ENCODE measurements at places on chromosomes 7 and 10. TPM values are rescaled to one million over a fixed set of nuclear protein-coding genes. Genes with fewer than 3 reads are reported as not detected.
A peak's percentile ranks its signal among the peaks of the same experiment; 100 is the strongest.

DNA sequence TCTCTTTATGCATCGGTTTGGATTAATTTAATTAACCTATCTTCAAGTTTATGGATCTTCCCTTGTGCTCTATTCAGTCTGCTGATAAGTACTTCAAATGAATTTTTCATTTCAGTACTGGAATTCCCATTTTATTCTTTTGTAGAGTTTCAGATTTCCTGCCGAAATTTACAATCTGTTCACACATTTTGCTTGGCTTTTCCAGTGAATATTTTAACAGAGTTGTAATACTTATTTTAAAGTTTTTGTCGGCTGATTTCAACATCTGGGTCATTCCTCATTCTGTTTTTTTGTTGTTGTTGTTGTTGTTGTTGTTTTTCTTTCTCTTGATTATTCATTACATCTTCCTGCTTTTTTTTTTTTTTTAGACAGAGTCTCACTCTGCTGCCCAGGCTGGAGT lies 89.9 kb upstream of the KCNMA1 start:
- H3K36me3 ChIP-seq = no peaks in the 10 kb centered on the region
- H3K27ac ChIP-seq = no peak overlapping the region
- no peaks in the 10 kb centered on the region for H3K4me1 ChIP-seq
- H3K27me3 ChIP-seq = peaks cover 2% of the 10 kb centered on the region
- no peak for DNase-seq

GRCh38 chr10:26741368-26741767 lies 43.9 kb downstream of the PDSS1 start:
- peaks cover 96% of the 10 kb centered on the region for H3K36me3 ChIP-seq
- DNase-seq = no peak
- no peak overlapping the region for H3K4me3 ChIP-seq
- peak overlapping the region; percentile 36 for H3K27ac ChIP-seq
- peaks cover 7% of the 10 kb centered on the region for H3K4me1 ChIP-seq

GRCh38 chr10:79313320-79313719 lies 33.9 kb upstream of the PPIF start:
- H3K27ac ChIP-seq = no peak overlapping the region
- H3K4me1 ChIP-seq = peaks cover 37% of the 10 kb centered on the region
- peaks cover 64% of the 10 kb centered on the region for H3K36me3 ChIP-seq
- no peaks in the 10 kb centered on the region for H3K27me3 ChIP-seq
- no peak for DNase-seq
- H3K4me3 ChIP-seq = no peak overlapping the region

- H3K27me3 ChIP-seq = no peaks in the 10 kb centered on the region
- H3K36me3 ChIP-seq = no peaks in the 10 kb centered on the region
- H3K4me1 ChIP-seq = no peaks in the 10 kb centered on the region
- H3K4me3 ChIP-seq = no peak overlapping the region
These were observed 32.8 kb downstream of the CAMK1D start for GRCh38 chr10:12382157-12382548.

GRCh38 chr7:121097577-121097976 lies 109.1 kb downstream of the CPED1 start:
- H3K36me3 ChIP-seq = no peaks in the 10 kb centered on the region
- no peak for DNase-seq
- H3K27ac ChIP-seq = no peak overlapping the region
- H3K4me1 ChIP-seq = no peaks in the 10 kb centered on the region

DNA sequence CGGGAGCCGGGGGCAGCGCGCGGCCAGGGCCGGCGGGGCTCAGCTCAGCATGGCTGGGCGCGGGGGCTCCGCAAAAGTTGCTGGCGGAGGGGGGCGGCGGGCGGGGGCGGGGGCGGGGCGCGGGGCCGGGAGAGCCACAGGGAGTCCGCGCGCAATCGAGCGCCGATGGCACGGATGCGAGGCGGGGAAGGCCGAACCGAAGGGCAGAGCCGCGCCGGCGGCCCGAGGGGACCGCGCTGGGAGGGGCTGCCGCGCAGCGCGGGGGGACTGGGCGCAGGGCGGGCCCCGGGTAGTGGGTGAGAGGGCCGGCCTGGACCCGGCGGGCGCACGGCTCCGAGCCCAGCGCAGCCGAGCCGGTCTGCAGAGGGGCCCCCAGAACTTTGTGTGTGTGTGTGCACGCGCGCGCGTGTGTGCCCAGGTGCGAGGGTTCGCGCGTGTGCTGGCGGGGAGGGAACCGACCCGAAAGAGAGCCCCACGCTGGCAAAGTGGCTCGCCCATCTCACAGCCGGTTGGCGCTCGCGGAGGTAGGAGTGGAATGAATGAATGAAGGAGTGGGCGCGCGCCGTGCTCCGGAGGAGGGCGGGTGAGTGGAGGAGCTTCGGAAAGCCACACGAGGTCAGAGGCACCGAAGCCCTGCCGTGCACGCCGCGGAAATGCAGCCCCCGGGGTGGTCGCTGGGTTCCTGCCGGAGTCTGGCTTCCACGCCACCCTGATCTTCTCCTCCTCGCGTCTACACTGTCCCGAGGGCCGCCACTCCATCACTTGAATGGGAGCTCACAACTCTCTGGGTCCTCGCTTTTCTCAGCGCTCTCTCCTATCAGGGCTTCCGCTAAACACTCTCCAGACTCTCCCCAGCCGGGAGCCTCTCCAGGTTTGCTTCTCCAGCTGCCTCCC lies at the start of gene HIPK2:
Gene HIPK2 (minus strand): TSS at position 51 of the 894 bp plus-strand sequence. CDS start 375 bp downstream, outside the sequence.
- peaks cover 7% of the 10 kb centered on the region for H3K36me3 ChIP-seq
- peaks cover 12% of the 10 kb centered on the region for H3K27me3 ChIP-seq
- DNase-seq = peak; percentile 46

- H3K27ac ChIP-seq = no peak overlapping the region
- no peaks in the 10 kb centered on the region for H3K27me3 ChIP-seq
- DNase-seq = no peak
These were observed 230.1 kb downstream of the CALN1 start for GRCh38 chr7:72182036-72182435.

GRCh38 chr7:68535266-68535665 lies 1063.0 kb upstream of the AUTS2 start:
- no peaks in the 10 kb centered on the region for H3K27me3 ChIP-seq
- DNase-seq = no peak
- H3K4me3 ChIP-seq = no peak overlapping the region
- no peaks in the 10 kb centered on the region for H3K4me1 ChIP-seq

GRCh38 chr10:73774637-73775036 lies 7.2 kb upstream of the CHCHD1 start:
- peak overlapping the region; percentile 25 for H3K4me3 ChIP-seq
- H3K27ac ChIP-seq = no peak overlapping the region
- no peaks in the 10 kb centered on the region for H3K27me3 ChIP-seq
- H3K4me1 ChIP-seq = peaks cover 27% of the 10 kb centered on the region
- H3K36me3 ChIP-seq = peaks cover 53% of the 10 kb centered on the region

DNA sequence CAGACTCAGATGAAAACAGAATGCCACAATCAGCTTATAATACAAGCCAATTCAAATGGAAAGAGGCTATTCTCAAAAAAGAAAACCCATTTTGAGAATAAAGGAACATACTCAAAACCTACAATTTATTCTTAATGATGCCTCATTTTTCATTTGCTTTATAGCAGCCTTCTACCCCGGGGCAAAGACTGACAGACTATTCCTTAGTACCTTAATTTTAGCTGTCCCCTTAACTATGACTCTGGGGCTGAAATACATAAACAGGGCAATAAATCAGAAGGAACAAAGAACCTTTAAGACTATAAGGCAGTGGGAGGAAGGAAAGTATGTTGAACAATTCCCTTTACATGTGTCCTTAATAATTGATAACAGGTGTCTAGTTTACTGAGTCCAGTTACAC lies 76.8 kb downstream of the TMEM106B start:
- no peak overlapping the region for H3K4me3 ChIP-seq
- no peaks in the 10 kb centered on the region for H3K4me1 ChIP-seq
- H3K27me3 ChIP-seq = no peaks in the 10 kb centered on the region
- no peaks in the 10 kb centered on the region for H3K36me3 ChIP-seq
- no peak for DNase-seq

- no peaks in the 10 kb centered on the region for H3K4me1 ChIP-seq
- no peak overlapping the region for H3K4me3 ChIP-seq
- no peaks in the 10 kb centered on the region for H3K36me3 ChIP-seq
- DNase-seq = no peak
- no peaks in the 10 kb centered on the region for H3K27me3 ChIP-seq
- no peak overlapping the region for H3K27ac ChIP-seq
These were observed 27.8 kb upstream of the ELFN1 start for GRCh38 chr7:1642291-1642731.

DNA sequence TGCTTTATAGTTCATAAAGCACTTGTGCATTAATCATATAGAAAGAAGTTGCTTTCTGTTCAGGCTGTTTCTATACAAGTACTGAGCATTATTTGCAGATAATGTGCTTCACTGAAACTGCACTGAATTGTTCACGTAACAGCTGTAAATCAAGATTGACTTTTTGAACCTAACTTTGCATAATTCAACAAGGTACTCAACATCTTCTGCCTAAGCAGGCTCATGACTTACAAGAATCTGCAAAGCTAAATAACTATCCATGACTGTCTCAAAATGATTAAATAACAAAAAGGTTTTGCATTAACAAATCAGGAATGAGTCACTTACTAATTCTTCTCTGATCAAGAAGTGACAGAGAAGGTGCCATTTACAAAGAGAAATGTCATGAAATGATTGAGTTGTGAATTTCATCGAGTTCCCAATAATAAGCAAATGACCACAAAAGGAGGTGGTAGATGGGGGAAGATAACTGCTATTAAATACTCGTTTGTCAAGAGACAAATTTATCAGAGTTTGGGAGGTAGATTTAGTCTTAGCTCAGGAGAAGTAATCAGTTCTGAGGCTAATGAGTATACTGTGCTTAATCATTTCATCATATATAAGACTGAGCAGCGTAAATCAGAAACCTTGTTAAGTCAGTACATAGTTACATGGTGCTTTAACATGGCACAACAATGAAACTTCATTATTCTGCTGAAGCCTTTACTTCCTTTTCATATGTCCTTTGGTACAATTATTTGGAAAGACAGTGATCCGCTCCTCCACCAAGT lies 161.3 kb upstream of the LRRN3 start:
- no peaks in the 10 kb centered on the region for H3K27me3 ChIP-seq
- no peak overlapping the region for H3K27ac ChIP-seq
- DNase-seq = no peak
- no peaks in the 10 kb centered on the region for H3K4me1 ChIP-seq
- H3K4me3 ChIP-seq = no peak overlapping the region

DNA sequence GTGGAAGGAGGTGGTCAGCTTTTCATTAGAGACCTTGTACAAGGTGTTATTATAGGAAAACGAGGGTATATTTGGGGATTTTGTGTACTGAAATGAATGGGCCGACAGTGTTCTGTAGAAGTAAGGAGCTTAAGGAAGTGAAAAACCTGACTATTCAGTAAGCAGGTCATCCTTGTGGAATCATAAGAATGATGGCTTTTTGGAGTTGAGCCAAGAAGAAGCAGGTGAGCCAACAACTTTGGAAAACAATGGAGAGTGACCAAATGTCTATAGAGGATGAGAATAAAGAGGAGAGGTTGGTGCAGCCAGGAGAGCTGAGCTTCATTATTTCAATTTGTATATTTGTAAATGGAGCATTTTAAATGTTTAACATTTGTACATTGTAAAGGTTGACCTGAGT lies 595.7 kb downstream of the CCSER2 start:
- H3K27me3 ChIP-seq = no peaks in the 10 kb centered on the region
- no peaks in the 10 kb centered on the region for H3K4me1 ChIP-seq
- no peak overlapping the region for H3K4me3 ChIP-seq
- no peak for DNase-seq

- H3K4me1 ChIP-seq = no peaks in the 10 kb centered on the region
- DNase-seq = no peak
- no peaks in the 10 kb centered on the region for H3K36me3 ChIP-seq
These were observed 627.0 kb downstream of the ACTR3B start for GRCh38 chr7:153386556-153386955.

DNA sequence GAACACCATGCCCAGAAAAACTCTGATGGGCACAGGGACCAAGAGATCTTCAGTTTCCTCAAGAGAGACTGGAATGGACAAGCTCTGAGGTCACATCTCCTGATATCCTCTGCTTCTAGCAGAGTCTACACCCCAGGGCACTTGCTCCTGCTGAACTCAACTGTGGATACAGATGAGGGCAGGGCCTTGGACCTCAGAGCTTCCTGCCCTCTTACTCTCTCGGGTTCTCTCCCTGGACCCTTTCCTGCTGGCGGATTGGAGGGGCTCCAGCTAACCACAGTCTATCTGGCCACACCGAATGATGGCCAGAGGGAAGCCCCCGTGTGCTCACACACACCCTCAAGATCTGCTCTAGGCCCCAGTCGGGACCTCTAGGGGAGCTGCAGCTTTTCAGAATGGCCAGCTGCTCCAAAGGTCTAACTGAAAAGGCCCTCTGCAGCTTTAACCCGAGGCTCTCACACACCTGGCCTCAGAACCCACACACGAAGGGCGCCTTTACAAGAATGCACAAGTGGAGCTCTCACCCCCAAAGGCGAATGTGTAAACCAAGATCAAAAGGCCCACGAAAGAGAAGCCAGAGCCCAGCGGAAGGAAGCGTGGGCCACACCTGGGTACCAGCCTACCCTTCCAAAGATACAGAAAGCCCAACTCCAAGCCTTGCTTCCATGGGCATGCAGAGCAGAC lies 65.5 kb downstream of the FAM53B start:
- H3K4me1 ChIP-seq = peaks cover 86% of the 10 kb centered on the region
- no peak for DNase-seq
- H3K4me3 ChIP-seq = no peak overlapping the region
- peaks cover 54% of the 10 kb centered on the region for H3K36me3 ChIP-seq

Gene LHPP
- 15.2 TPM for polyA plus RNA-seq

Gene GTPBP10
- 12.2 TPM for polyA plus RNA-seq

Gene OR6B1
- polyA plus RNA-seq = not detected

Gene EPHA1
- polyA plus RNA-seq = not detected

Gene TMEM209
- 16.7 TPM for polyA plus RNA-seq

Gene TMEM213
- polyA plus RNA-seq = not detected

Gene PTPRN2
- 1.4 TPM for polyA plus RNA-seq

Gene CCM2
- polyA plus RNA-seq = 114 TPM

Data from CD14-positive monocyte (primary cell).